ENCODE measurements at places on chromosomes 5 and 9. TPM values are rescaled to one million over a fixed set of nuclear protein-coding genes. Genes with fewer than 3 reads are reported as not detected.

The HTR4 gene
- total RNA-seq: not detected

The CENPH gene
- total RNA-seq: 13.5 TPM

- H3K27me3 ChIP-seq: peaks cover 10% of the 10 kb centered on the region
- no peaks in the 10 kb centered on the region for H3K36me3 ChIP-seq
- no peak overlapping the region for H3K4me3 ChIP-seq
- H3K4me1 ChIP-seq: no peaks in the 10 kb centered on the region
Measured at GRCh38 chr5:140010798-140011197, 32.3 kb downstream of the NRG2 start.

- no peak for DNase-seq
- H3K36me3 ChIP-seq: no peaks in the 10 kb centered on the region
- peak overlapping the region; percentile 43 for H3K27ac ChIP-seq
- no peak overlapping the region for H3K4me3 ChIP-seq
- peaks cover 10% of the 10 kb centered on the region for H3K27me3 ChIP-seq
Measured at GRCh38 chr9:7210854-7211637, 453.3 kb downstream of the KDM4C start.

- H3K4me1 ChIP-seq: no peaks in the 10 kb centered on the region
- H3K27ac ChIP-seq: no peak overlapping the region
- H3K27me3 ChIP-seq: peaks cover 12% of the 10 kb centered on the region
- no peak overlapping the region for H3K4me3 ChIP-seq
- no peaks in the 10 kb centered on the region for H3K36me3 ChIP-seq
Measured at GRCh38 chr9:122118343-122119165, 25.4 kb upstream of the TTLL11 start.

GRCh38 chr9:27528886-27529315 is 713 bp downstream of the MOB3B start:
- H3K27me3 ChIP-seq: no peaks in the 10 kb centered on the region
- H3K27ac ChIP-seq: peak overlapping the region; percentile 91
- H3K4me1 ChIP-seq: peaks cover 43% of the 10 kb centered on the region
- peak overlapping the region; percentile 95 for H3K4me3 ChIP-seq

GRCh38 chr5:77771452-77771851 is 4.7 kb downstream of the TBCA start:
- H3K27ac ChIP-seq: no peak overlapping the region
- peaks cover 55% of the 10 kb centered on the region for H3K4me1 ChIP-seq
- no peaks in the 10 kb centered on the region for H3K27me3 ChIP-seq

GRCh38 chr5:116396476-116397099 is 178.0 kb downstream of the SEMA6A start:
- no peaks in the 10 kb centered on the region for H3K4me1 ChIP-seq
- no peaks in the 10 kb centered on the region for H3K27me3 ChIP-seq
- DNase-seq: no peak

- peaks cover 52% of the 10 kb centered on the region for H3K36me3 ChIP-seq
- H3K4me1 ChIP-seq: peaks cover 97% of the 10 kb centered on the region
- H3K4me3 ChIP-seq: peak overlapping the region; percentile 76
- H3K27me3 ChIP-seq: no peaks in the 10 kb centered on the region
- H3K27ac ChIP-seq: peak overlapping the region; percentile 93
- peak; percentile 31 for DNase-seq
Measured at GRCh38 chr5:159050316-159051143, 49.2 kb downstream of the EBF1 start.
